AG10803 (cell line): ENCODE measurements at places on chromosomes 1 and 21.

DNA sequence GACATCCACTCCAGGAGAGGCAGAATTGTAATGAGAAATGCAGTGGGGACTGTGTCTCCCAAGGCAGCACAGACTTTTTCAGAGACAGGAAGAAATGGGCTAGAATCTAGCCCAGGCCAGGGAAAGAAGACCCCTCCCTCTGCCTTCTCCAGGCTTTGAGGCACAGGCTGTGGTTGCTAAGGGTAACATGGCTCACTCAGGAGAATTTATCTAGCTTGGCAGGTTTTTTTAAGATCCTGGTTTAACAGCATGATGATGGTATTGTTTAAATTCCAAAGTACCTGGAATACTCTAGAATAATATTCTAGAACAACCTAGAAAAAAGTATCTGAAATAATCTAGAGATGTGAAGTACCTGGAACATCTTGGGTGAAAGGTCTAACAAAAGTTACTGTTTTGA, 125.6 kb downstream of the URB2 start:
- no peak for DNase-seq

DNA sequence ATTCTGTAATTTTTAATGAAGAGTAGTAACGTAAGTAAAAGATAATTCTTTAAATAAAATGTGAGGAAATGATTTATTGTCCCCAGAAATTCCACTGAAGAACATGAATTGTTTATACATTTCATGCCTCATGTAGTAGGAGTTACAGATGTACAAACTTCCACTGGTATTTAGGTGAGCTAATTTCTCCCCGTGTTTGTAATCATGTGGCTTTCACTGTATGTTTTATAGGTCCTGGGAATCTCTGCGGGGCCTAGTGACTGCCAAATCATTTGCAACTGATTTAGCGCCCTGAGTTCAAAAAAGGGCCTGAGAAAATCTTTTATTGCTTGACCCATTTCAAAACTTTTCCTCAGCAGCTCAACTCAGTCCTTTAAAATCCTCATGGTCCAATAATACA, 30.5 kb upstream of the FASLG start:
- peak; percentile 49 for DNase-seq

- DNase-seq, result no peak
Measured at GRCh38 chr1:227607336-227607898, 44.1 kb downstream of the ZNF678 start.

DNA sequence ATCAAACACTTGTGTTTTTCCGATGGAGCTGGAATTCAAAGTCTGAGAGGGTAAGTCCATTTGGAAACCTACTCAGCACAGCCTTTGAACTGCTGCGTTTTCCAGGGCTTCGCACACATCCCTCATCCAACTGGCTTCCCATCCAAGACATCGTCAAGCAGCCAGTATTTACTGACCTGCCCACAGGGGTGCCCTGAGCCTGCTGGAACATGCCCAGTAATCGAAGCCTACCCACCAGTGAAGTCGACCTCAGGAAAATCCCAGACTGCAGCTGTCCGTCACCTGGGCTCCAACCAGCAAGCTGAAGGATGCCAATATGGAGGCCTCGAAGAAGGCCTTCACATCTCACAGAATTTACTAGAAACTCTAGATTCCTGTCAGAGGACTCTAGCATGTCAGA, 261.6 kb downstream of the PLPP3 start:
- no peak for DNase-seq

GRCh38 chr1:48076017-48076416, 78.8 kb upstream of the TRABD2B start:
- no peak for DNase-seq

DNA sequence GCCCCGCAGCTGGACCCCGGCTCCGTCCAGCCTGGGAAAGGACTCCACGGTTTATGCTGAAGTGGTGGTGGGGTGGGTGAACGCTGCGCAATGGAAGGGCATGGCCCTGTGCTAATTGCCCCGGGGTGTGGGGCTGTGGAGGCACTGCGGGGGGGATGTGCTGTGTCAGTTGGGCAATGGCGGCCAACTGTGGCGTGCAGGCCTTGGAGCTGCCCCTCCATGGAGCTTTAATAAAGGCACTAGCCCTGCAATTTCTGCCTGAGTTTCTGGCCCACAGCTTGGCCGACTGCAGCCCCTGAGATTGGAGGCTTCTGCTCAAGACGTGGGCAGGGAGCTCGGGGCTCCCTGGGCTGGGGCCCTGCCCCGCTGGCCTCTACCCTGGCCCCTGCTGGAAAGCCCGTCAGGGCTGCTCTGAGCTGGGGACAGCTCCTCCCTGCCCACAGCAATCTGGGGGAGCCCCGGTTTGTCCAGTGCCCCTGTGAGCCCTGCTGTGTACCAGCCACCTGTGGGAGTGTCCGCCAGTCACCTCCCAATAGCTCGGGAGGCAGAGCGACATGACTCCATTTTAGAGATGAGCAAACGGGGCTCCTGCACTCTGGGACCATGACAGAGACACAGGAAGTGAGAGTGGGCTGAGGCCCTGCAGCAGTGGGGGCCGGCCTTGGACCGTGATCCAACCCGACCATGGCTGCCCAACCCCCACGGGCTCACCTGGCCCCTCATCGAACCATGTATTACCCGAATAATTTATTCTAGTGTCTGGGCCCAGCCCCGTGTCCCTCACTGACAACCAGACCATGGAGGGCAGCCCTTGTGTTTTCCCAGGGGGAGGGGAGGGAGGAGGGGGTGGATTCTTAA, 8.7 kb upstream of the TNFRSF14 start:
- no peak for DNase-seq

DNA sequence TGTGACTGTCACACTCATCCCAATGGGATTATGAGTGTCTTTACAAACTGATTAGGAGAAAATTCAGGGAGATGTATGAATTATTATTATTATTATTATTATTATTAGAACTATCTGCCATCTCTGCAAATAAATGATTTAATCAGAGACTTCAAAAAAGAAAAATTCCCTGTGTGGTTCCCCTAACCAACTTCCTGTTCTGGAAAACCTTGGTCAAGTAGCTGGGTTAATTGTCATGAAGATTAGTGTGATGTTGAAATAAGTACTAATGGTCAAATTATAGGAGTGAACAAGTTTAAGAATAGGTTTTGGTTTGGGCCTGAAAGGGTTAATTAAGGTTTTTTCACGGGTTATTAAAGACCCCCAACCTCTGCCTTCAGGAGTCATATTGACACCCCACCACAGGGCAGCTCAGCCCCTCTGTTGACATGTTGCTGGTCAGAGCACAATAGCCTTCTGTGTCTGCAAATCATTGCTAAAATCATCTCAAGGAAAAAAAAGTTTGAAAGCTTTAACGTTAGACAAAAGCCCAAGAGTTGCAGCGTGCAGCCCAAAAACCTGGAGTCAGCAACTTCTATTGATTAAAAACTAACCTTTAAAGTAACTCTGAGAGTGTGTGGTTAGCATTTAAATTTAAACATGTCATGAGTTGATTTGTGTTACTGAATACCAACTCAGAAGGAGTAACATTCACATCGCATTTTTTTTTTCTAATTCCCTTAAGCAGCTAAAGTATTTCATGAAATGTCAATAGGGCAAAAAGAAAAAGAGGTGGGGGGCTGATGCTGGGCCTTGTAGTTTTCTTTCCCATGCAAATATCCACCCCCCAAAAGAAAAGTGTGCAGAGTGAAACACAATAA, 272.5 kb downstream of the TM2D1 start:
- DNase-seq, result no peak

DNA sequence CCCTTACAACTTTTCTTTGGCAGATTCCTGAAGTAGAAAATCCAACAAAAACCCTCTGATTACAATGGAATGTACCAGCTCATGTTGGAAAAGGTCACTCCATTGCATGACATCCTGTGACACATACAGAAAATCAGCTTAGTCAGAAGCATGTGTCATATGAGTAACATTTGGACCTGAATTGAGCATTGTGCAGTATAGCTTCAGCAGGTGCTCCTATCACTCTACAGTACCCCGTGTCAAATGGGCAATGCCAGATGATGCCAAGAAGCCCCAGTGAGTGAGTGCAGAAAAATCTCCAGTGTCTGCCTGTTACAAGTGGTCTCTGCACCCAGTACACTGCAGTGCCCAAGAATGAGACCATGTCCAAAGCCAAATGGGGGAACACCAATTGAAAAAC, 129.7 kb upstream of the RUNX1 start:
- DNase-seq, result peak; percentile 42

- no peak for DNase-seq
Measured at GRCh38 chr1:177779166-177779965, 190.5 kb downstream of the SEC16B start.

DNA sequence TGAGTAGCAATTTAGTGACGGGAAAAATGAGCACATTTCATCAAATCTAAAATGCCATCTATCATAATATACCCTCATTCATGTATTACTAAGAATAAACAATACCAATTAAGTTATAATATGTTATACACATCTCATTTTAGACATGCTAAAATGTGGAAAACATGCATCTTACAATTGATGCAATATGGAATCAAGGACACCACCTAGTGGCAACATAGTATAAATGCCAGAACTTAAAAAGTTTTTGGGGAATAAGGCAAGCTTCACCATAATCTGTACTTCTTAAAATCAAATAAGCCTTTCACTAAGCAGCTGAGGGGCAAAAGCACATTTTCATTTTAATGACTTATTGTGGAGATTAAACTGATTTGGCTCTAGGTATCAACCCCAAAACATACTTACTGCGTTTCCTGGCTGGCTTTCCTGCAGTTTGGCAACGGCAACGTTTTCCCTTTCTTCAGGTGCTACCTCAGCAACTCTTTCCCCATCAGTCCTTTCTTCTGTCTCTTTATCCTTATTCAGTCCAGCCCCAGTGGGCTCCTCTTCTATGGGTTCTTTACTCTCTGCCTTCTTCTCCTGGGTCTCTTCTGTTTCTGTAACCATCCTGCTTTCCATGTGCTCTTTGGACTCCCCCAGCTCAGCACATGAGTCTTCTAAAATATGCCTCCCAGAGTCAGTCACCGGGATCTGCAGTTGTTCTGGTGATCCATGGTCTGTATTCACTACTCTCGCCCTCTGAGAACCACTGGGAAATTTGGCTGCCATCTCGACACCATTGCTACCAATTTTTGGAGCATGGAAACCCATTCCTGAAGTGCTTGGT, 11.4 kb downstream of the SDE2 start:
- peak; percentile 64 for DNase-seq

- peak; percentile 32 for DNase-seq
Measured at GRCh38 chr1:152473887-152474537, 36.6 kb upstream of the LCE5A start.

DNA sequence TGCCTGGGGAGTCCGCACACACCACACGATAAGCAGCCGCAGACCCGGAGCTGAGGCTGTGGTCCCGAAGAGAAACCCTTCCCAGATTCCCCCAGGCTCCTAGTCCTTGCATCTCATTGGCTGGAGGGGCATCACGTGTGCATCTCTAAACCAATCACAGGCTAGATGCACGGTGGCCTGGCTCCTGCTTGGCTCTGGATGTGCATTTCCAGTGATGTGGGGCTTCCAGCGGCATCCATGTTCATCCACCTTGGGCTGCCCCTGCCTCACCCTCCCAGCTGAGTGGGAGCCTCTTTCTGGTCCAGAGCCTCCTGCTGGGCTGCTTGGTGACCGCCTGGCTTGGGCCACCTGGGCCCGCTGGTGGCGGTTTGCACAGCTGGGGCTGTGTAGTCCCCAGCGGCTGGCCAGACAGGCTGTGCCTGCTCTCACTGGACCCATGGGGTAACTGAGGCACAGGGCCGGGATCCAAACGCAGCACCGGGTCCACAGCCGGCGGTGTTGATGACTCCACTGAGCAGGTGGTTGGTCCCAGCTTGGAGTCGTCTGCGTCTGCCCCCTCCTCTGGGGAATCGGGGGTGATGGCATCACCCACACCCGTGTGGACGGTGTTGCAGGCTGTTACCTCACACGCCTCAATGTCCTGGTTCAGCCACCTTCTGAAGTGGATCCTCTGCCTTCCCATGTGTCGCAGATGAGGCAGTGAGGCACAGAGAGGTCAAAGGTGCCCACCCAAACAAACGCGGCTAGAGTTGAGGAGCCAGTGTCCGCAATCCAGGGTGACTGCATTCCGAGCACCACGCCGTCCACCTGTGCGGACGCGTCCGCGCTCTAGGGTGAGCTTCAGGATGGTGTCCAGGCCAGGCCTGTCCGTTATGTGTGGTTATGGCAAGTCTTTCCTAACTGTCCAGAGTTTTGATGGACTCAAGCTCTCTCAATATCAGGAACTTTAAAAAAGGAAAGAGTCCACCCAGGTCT, 41.3 kb downstream of the COL6A1 start:
- peak; percentile 45 for DNase-seq

DNA sequence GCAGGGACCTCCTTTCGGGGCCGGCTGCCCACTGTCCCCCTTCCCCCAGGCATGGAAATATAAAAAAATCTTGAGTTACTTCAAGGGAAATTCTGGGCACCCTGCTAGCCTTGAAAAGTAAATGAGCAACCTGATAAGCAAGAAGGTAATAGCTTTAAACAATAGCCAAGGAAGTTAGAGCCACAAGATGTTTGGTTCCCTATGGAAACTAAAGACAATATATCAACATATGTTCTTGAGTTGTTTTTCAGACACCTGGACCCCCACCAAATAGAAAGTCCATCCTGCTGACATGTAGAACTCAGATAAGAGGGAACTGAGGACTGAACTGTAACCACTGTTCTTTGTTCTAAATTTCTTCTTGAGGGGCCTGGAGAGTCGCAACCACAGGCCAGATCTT, 19.3 kb upstream of the SLC35A3 start:
- DNase-seq, result no peak

DNA sequence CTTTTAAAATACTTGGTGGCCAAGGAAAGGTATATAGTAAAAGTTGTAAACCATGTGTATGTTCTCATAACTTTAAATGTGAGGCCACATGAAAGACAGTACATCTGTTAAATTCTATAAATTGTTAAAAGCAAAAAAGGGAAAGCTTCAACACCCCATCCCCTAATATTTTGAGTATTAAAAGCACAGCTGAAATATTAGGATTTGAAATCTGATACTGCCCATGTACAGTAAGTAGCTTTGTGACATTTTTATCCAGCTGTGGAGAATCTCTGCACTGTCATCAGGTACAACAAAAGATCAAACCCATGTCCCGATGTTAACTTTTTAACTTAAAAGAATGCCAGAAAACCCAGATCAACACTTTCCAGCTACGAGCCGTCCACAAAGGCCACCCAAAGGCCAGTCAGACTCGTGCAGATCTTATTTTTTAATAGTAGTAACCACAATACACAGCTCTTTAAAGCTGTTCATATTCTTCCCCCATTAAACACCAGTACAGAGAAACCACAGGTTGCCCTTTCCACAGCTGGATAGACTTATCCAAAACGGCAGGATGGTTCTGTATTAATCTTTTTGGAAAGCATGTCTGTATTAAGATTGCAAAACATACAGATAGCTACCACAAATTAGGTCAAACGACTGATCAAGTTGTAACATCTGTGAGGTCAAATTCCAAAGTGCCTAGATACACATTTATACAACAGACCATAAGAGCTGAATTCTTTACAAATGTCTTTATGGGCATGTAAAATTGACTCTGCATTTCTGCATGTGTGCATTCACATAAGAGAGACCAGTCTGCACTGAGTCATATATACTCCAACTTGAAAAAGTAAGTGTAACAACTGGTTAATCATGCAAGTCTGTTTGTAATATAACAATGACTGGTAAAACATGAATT, 5.2 kb downstream of the IRF2BP2 start:
- peak; percentile 75 for DNase-seq
